Activated effector memory CD4-positive, alpha-beta T cell treated with Interleukin-2 at 50 U/mL for 16 hours (primary cell): ENCODE measurements at places on chromosomes 11 and 22.

DNA sequence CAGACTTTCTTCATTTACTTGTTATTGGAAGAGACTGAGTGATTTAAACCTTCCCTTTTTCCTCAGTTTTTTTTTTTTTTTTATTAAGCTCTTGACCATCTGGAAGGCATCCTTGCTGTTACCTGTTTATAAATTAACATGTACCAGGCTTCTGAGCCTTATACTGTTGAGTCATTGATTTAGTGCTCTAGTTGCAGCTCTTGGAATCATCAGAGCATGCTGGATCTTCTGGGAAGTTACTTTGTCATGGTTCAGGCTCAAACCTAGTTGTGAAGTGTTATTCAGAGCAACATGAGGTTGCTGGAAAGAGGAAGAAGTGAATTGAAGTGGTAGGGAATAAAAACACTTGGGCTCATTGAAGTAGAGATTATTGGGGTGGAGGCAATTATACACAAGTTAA lies 6.3 kb downstream of the ZDHHC5 start:
- DNase-seq: no peak

- no peak for DNase-seq
Measured at GRCh38 chr22:19398206-19398605, 33.3 kb downstream of the HIRA start.

- no peak for DNase-seq
Measured at GRCh38 chr22:19962909-19963806, 21.5 kb upstream of the TXNRD2 start.

DNA sequence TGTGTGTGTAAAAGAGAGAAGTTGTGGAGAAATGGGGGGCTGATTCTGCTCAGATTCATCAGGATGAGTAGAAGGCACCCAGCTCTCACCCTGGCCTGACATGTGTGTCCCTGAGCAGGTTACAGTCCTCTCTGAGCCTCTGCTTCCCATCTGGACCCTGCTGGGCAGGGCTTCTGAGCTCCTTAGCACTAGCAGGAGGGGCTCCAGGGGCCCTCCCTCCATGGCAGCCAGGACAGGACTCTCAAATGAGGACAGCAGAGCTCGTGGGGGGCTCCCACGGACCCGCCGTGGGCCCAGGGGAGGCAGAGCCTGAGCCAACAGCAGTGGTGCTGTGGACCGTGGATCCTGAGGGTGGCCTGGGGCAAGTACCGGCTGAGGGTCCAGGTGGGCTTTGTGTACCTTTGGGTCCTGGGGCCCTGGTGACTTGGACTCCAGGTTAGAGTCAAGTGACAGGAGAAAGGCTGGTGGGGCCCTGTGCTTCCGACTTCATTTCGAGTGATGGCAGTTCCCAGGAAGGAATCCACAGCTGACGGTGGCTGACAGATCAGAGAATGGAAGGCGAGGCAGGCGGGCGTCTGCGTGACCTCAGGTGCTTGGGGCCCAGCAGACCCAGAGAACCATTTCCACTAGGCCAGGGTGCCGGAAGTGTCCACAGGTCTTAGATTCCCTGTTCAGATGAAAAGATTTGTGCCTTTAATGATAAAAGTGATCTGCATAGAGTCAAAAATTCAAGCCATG lies 21.9 kb downstream of the NEAT1 start:
- no peak for DNase-seq

DNA sequence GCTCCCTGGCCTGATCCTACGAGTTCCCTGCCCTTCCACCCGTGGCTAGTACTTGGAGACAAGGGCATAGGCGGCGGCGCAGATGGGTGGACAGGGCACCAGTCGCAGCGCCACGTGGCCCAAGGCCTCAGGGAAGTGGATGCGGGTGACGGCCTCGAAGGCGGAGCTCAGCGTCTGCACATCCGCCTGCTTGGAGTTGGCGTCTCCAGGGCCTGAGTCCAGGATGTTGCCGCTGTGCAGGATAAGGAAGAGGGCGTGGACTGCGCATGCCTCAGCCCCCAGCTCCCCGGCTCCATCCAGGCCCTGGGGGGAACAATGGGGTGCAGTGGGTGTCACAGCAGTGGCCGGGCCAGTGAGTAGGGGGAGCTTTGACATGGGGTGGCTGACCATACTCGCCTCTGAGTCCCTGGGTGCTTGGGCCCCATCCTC lies 6.6 kb downstream of the PITPNM1 start:
- no peak for DNase-seq

- no peak for DNase-seq
Measured at GRCh38 chr22:20982563-20982882, 426 bp downstream of the LZTR1 start.

DNA sequence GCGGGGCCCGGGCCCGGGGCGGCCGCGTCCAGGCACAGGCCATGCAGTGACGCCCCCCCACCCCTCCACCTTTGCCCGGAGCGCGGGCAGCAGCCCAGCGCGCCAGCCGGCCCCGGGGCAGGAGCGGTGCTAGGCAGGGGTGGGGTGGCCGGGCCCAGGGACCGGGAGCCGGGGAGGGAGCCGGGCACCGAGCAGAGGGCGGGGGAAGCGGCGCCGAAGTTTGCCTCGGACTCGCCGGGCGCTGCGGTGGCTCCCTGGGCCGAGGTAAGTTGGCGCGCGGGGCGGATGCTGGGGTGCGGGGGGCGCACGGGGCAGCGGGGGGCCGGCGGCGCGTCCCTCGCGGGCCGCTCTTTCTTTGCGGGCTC lies 332 bp downstream of the TEAD1 start:
- no peak for DNase-seq

DNA sequence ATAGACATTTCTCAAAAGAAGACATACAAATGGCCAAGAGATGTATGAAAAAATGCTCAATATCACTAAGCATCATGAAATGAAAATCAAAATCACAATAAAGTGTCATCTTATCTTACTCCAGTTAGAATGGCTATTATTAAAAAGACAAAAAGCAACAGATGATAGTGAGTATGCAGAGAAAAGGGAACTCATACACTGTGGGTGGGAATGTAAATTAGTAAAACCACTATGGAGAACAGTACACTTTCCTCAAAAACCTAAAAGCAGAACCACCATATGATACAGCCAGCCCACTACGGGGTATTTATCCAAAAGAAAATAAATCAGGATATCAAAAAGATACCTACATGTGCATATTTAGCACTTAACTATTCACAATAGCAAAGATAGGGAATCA lies 700.0 kb upstream of the ANO5 start:
- DNase-seq: no peak

GRCh38 chr11:12591706-12592105 lies 82.5 kb upstream of the TEAD1 start:
- DNase-seq: no peak

GRCh38 chr11:1181853-1182535 lies 24.2 kb downstream of the MUC5AC start:
- DNase-seq: no peak

DNA sequence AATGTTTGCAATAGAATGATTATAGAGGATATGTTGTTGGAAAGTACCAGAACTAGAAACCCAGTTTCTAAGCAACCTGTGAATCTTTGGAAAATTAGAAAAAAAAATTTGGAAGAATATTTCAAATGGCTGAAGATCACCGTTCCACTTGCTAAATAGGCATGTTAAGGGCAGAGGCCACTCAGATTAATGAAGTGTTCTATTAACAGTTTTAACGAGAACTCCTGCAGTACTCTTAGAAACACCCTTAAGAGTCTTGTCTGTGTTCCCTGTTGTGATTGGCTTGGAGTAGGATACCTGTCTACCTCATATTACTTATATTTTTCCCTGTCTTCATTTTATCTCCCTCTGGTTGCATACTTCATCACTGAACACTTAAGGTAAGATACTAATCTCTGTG lies 4.6 kb downstream of the C11orf54 start:
- no peak for DNase-seq

DNA sequence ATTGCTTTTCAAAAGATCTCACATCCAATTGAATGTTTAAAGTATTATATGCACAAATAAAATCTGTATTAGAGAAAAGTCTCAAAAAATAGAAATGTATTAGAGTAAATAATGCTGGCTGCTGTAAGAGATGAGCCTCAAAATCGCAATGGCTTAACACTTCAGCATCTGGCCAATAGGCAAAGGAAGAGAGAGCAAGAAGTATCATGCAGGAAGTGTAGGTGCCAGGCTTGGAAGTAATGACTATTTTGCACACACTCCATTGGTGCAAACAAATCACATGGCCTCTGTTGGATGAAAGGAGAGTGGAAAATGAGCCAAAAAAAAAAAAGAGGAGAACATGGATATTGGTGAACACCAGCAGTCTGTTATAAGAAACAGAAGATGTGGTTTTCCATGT lies 193.0 kb upstream of the E2F8 start:
- DNase-seq: no peak
